Putamen (tissue), 1 donor: ENCODE measurements at places on chromosomes 4 and X.

DNA sequence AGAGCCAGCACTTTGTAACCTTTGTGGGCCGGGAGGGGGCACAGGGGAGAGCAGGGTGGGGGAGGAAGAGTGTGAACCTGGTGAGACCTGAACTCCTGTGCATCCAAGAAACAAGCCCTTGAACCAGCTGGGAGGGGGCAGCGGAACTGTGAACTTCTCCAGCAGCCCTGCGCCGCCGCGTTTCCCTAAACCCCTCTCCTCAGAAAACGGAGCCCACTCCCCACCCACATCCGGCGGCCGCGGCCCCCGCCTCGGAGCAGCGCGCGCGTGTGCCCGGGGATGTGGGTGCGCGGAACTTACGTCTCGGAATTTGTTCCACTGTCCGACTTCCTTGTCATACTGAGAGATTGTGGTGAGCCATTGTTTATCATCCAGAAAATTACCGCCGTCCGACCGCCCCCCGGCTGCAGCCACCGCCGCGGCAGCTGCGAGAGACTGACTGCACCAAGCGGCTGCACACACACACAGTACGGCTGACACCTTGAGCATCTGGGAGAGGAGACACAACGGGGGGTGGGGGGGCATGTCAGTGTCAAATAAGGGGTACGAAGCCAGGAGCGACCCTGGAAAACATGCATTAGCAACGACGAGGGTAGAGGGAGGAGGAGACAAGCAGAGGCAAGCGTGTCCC is 494 bp downstream of the SPOCK3 start:
- peak; percentile 70 for DNase-seq

DNA sequence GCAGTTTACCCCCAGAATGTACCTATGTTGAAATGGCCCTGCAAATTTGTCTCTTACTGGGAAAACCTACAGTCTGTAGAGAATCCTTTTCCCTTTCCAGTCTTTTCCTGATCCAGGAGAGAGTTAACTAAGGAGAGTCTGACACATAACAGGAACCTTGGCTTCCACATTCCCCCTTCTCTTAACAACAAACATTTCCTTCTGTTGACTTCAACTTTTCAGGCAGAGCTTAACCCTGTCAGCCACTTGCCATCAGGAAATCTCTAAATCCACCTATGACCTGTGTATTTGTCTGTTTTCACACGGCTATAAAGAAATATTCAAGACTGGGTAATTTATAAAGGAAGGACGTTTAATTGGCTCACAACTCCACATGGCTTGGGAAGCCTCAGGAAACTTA is 45.6 kb upstream of the GPR78 start:
- no peak for DNase-seq

GRCh38 chr4:53507671-53508286 is 83.5 kb downstream of the LNX1 start:
- DNase-seq, result no peak

DNA sequence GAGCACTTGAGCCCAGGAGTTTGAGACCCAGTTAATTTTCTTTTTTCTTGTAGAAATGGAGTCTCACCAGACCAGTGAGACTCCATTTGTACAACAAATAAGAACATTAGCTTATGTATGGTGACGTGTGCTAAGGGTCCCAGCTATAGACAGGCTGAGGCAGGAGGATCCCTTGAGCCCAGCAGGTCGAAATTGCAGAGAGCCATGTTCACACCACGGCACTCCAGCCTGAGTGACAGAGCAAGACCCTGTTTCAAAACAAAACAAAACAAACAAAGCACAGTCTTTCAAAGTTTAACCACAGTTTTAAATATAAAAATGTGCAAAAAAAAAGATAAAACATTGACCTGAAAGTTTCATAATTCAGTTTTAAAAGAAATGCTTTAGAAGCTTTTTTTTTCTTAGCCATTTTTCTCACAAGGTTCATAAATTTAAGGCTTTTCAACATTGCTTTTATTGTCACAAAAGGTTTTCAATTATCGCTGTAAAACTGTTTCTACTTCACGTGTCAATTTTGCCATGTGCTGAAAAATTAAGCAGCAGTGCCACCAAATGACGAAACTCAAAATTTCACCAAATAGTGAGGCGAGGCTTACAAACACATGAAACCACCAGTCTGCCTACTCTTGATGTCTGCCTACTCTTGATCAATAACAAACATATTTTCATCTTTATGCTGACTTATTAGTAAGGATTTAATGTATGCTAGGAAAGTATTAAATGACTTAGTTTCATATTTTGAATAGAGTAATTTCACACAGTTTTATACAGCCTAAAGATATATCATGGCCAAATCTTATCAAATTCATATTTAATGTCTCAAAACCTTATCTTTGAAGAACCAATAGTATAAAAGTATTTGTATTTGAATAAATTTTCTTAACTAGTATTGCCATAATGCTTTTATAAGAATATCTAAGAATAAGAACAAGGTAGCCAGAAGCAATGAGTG is 126.3 kb downstream of the NEK1 start:
- peak; percentile 77 for DNase-seq

GRCh38 chrX:41144873-41145272 is 59.6 kb downstream of the USP9X start:
- DNase-seq, result no peak

DNA sequence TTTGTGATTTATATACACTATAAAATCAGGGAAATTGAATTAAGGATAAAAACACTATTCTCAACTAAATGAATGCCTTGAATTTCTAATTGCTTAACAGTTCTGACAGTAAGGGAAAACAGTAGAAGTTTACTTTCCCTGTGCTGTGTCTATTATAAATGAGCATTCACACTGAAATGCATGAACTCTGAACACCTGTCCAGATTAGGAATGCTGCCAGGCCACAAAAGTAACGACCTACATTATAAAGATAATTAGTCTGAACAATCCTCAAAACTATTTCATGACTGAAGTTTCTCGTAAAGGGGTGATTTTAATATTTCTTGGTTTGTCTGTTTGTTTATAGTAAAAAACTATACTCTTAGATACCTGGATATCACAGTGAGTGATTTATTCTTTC is 2.0 kb downstream of the NDST3 start:
- no peak for DNase-seq

DNA sequence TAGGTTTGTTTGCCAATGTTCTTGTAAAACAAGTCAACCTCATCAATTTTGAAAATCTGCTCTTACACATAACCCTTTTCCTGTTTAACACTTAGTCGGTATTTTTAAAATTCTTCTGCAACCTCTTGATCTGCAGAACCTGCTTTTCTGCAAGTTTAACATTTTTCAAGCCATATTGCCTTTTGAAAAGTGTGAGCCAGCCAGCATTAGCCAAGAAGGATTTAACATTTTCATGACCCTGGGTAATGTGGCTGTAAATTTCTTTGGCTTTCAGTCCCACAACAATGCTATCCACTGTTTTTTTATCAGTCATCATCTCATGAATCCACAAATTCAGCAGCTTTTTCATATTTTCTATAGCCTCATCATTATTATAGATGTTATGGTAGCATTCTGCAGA is 956.5 kb downstream of the FAT4 start:
- DNase-seq, result no peak

GRCh38 chr4:47488706-47489105 is 3.6 kb downstream of the ATP10D start:
- no peak for DNase-seq

DNA sequence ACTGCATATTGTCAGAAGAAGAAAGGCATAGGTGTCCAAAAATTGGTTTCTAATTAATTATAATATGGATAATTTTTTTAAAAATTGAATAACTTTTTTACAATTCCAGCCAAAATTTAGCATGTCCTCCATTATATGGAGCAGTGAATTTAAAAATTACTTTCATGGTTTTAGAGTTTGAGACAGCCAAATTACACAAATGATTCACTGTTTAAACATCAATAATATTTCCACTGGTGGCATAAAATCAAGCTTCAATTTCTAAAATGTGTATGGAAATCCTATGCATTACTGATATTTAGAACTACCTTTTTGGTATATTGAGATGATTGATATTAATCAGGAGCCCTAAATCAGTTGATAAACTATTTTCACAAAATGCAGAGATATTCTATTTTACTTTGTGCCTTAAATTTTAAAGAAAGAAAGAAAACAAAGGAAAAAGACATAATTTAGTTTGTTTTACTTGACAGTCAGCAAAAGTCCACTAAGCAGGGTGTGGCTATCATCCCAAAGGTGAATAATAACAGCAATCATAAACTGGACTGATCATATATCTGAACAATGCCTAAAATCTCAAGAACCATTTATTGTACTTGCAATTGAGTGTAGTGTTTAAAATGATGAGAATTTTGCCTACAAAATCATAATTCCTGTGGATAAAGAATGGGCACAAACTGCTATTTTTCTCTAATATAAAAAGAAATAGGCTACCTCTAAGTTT is 34.2 kb downstream of the KLHL34 start:
- DNase-seq, result no peak

GRCh38 chrX:120452131-120452530 is 17.0 kb downstream of the LAMP2 start:
- peak; percentile 27 for DNase-seq

GRCh38 chr4:186845137-186845842 is 121.6 kb upstream of the FAT1 start:
- DNase-seq, result no peak

DNA sequence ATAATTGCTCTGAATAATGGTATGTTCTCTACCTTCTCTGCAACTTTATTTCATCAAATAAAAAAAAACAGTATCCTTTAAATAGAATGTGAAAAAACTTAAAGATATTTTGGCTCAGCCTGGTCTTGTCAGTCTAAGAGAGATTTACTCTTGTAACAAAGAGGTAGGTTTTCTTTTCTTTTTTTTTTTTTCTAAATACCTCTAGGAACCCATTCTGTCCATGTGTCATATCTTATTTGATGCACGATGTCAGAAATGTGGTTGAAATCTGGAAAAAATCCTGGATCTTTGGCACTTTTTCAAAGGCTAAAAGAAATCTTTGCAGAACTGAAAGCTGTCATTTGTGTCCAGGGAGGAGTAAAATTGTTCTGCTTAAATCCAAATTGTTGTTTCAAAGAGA is 17.3 kb upstream of the FGF5 start:
- no peak for DNase-seq

GRCh38 chr4:94668724-94669123 is 89.0 kb upstream of the BMPR1B start:
- DNase-seq, result peak; percentile 23

DNA sequence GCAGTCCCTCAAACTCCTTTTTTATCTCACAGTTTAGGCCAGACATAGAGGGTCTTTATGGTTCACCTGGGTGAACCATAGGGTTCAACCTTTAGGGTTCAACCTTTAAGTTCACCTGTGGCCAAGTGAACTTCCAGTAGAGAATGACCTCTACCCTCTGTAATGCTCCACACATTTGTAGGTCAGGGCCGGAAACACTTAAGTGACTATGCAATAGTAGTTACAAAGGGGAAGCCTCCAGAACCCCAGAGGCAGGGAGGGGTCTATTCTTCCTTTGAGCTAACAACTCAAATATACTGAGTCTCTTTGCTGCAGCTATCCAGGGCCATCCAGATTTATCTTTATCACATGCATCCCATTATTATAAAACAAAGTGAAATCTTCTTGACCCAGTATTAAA is 100.0 kb downstream of the LARP1B start:
- DNase-seq, result no peak

- DNase-seq, result no peak
Observed at GRCh38 chr4:86221002-86221401, 138.9 kb downstream of the MAPK10 start.

- DNase-seq, result no peak
Observed at GRCh38 chr4:15765910-15766697, 12.0 kb upstream of the CD38 start.

GRCh38 chr4:163392328-163392727 is 48.6 kb downstream of the NPY5R start:
- DNase-seq, result no peak

GRCh38 chr4:55794053-55794452 is 25.5 kb upstream of the EXOC1L start:
- DNase-seq, result no peak

- no peak for DNase-seq
Observed at GRCh38 chr4:98352940-98353339, 91.8 kb downstream of the RAP1GDS1 start.

GRCh38 chrX:105471597-105471996 is 251.1 kb upstream of the TEX13A start:
- no peak for DNase-seq

GRCh38 chr4:1712216-1713002 is at the start of gene SLBP:
TSS of gene SLBP (minus strand) at chr4:1712319. CDS start at chr4:1712188, 131 bp downstream.
- DNase-seq, result peak; percentile 85

GRCh38 chr4:9765091-9765490 is 16.3 kb upstream of the DRD5 start:
- DNase-seq, result peak; percentile 2

- DNase-seq, result no peak
Observed at GRCh38 chr4:128684016-128684415, 125.5 kb upstream of the JADE1 start.

GRCh38 chrX:55028040-55028439 is 2.7 kb downstream of the ALAS2 start:
- DNase-seq, result no peak

GRCh38 chr4:112594993-112595392 is 41.7 kb downstream of the ZGRF1 start:
- no peak for DNase-seq

DNA sequence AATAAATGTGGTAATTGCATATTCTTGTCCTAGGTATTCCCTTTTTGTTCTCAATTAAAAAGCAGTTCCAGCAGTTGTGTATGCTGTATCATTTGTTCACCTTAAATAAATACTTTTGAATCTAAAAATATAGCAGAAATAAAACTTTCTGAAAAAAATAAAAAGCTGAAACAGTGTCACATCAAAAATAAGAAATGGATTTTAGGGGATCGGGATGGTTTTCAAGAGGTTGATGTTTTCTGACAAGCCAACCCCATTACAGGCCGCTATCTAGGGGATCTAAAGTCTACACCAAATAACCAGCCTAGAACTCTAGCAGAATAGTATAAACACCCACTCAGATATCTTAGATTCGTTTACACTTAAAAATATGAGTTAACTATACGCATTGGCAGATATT is 95.4 kb upstream of the MAML3 start:
- DNase-seq, result no peak

- no peak for DNase-seq
Observed at GRCh38 chr4:25567253-25567652, 88.4 kb upstream of the SLC34A2 start.

DNA sequence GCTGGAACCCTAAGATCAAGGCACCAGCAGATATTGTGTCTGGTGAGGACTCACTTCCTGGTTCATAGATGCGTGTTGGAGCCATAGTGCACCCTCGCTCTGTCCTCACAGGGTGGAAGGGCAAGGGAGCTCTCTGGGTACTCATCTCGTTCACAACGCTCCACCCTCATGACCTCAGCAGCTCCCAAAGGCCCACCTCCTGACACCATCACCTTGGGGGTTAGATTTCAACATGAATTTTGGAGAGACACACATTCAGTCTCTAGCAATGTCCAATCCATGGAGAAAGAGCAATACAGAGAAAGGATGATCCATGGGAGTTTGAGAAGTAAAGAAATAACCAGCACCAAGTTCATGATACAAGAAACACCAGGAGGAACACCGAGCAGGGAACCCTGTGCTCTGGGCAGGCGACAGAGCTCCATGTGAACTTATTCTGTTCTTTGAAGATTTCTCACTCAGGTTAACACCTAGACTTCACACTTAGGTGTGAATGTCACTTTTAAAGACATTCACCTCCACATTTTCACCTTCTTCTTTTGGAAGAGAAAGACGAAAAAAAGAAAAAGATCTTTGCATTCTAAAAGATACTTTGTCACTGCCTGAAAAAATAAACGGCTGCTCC is 171.8 kb upstream of the FAM9B start:
- no peak for DNase-seq
